Activated CD4-positive, alpha-beta T cell treated with anti-CD3 and anti-CD28 coated beads for 36 hours (primary cell): ENCODE measurements at places on chromosomes 6 and 20. TPM values are rescaled to one million over a fixed set of nuclear protein-coding genes. Genes with fewer than 3 reads are reported as not detected.

ISM1 gene
- total RNA-seq, result 0.48 TPM

JPH2 gene
- total RNA-seq, result 0.07 TPM

ARMH2 gene
- total RNA-seq, result not detected

ZNF217 gene
- 45.6 TPM for total RNA-seq

RHAG gene
- not detected for total RNA-seq

MCM3 gene
- total RNA-seq, result 279 TPM

UBE2J1 gene
- total RNA-seq, result 18.7 TPM

THBS2 gene
- total RNA-seq, result not detected

SOX4 gene
- total RNA-seq, result 2.3 TPM

FOXQ1 gene
- total RNA-seq, result not detected

KATNA1 gene
- total RNA-seq, result 21.6 TPM

TAB2 gene
- total RNA-seq, result 65.8 TPM

PRDM1 gene
- total RNA-seq, result 35.6 TPM

RAET1L gene
- not detected for total RNA-seq

CTAGE9 gene
- 0.21 TPM for total RNA-seq

BPIFB1 gene
- not detected for total RNA-seq

IL17F gene
- total RNA-seq, result 155 TPM
